ENCODE measurements at places on chromosomes 7 and 10.

- no peak for DNase-seq
Observed at GRCh38 chr10:76778914-76779795, 858.5 kb downstream of the KCNMA1 start.

DNA sequence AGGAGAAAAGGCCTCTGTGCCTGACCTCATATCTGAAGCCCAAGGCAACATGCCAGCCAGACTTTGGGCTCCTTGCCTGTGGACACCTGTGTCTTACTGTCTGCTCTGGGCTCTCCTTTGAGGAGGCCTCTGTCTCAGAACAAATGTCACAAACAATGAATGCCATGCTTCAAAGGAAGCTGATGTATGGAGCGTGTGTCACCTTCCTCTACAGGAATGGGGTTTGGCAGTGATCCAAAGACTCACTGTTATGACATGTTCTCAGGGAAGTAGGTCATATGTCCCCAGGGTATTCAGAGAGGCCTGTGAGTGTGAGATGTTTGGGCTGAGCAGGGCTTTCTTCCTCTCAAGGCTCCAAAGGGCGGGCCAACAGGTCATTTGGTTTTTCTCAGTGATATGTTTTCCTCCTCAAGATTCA, 38.4 kb downstream of the PTPRE start:
- no peak for DNase-seq

GRCh38 chr7:155961241-155962190, 149.3 kb upstream of the SHH start:
- no peak for DNase-seq

DNA sequence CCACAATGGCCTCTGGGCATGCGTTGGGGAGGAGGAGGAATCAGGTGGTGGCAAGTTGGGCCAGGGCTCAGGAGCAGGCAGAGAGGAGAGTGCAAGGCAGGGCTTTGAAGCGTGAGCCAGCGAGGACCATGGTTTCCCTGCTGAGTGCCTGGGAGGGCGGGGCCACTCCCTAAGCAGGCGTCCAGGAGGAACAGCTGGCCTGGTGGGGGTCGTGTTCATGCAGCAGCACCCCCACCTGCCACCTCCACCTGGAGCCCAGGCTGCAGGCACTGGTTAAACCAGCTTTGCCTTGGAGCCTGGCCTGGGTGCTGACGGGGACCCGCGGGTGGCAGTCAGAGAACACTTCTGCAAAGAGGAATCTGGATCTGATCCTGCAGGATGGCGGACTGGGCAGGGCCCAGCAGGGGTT, 24.2 kb upstream of the AQP1 start:
- no peak for DNase-seq

DNA sequence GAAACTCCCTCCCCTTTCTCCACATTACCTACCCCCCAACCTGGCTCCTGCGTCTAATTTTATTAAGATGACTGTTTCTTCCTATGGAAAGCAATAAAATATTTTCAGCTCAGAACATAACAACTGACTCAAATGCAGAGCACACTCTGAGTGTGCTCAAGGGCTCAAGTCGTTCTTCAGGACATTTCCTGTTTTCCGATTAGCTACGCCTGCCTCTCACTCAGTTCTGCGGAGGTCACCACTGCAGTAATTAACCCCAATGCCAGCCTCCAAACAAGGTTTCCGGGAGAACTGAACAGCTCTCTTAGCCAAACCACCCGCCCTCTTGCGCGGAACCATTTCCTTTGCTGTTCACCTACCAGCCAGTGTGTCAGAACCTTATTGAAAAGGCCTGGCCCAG, 19.3 kb downstream of the MYOF start:
- no peak for DNase-seq

DNA sequence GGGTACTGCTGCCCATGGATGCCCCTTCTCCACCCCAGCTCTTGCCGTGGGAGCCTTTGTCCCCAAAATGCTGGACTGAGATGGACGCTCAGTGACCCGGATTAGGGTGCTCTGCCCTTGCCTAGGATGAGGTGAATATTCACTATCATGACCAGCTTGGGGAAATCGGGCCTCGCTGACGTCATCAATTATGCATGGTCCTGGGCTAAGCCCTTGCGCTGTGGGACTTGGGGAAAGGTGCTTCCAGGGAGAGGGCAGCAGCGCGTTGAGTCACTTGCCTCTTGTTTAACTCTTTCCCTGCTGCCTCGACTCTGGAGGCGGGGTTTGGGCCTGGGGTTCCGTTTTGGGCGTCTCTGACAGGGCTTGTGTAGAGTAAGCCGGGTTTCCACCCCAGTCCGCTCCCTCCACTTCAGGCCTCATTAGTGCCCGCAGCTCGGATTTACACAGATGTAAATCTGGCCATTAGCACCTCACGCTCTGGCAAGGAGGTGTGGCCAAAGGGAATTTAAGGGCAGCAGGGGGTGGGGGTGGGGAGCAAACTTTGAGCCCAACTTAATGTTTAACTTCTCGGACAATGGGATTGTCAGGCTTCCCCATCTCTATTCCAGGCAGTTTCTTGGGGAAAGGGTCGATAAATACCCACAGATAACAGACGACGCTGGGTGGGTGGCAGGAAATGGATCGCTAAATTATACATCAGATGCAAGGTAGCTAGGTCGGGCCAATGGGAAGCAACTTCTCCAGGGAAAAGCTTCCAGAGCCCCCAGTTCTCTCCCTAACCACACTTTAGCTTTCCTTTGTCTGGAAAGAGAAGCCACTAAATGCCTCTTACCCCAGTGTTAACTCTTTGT, 51.3 kb upstream of the TCF7L2 start:
- no peak for DNase-seq

- no peak for DNase-seq
Observed at GRCh38 chr10:133230387-133231195, 574 bp downstream of the UTF1 start.

All from stimulated activated CD8-positive, alpha-beta memory T cell treated with anti-CD3 and anti-CD28 coated beads, Interleukin-12 subunit alpha, Interleukin-12 subunit beta, amount 100 ng/mL, for 1 hour (primary cell).